Urothelium cell line (cell line): ENCODE measurements at places on chromosomes 2 and 18.

- DNase-seq: no peak
These were observed 148.1 kb downstream of the GALNT14 start for GRCh38 chr2:30990176-30990575.

DNA sequence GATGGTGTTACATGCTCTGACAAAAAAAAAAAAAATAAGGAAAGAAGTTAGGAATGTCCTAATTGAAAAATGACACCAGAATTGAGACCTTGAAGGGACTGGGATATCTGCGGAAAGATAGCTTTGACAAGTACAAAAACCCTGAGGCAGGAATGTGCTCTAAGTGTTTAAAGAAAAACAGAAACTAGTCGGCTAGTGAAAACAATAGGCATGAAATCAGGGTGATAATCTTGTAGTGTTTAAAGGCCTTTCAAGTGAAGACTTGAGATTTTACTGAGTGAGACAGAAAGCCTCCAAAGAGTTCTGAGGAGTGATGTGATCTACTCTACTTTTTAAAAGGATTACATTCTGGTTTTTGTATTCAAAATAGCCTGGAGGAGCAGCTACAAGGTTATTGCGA is 107.4 kb downstream of the COBLL1 start:
- no peak for DNase-seq

DNA sequence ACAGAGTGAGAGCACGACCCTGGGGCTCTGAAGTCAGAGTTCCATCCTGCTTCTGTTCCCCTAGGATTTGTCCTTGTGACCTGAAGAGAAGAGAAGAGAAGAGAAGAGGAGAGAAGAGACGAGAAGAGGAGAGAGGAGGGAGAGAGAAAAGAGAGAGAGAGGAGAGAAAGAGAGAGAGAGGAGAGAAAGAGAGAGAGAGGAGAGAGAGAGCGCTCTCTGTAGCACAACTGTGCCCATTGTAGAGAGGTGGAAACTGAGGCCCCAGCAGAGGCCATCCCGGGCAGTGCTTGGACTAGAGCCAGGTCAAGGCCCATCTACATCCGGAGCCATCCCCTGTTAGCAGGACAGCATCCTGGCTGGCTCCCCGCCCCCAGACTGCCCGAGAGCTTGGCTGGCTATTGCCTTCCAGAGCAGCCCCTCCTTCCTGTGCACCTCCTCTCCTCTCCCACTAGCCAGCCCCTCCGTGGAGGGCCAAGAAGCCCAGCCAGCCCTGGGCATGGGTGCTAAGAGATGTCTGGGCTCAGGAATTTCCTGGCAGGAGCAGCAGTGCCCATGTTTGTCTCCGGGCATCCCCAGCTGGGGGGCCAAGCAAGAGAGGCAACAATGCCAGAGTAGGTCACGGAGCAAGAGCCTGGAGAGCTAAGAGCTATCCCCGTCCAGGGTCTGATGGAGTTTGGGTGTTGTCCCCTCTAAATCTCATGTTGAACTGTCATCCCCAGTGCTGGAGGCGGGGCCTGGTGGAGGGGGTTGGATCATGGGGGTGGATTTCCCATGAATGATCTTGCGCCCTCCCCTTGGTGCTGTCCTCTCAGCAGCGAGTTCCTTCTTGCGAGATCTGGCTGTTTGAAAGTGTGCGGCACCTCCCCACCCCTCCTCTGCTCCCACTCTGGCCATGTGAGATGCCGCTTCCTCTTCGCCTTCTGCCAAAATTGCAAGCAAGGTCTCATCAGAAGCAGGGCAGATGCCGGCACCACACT is 18.2 kb upstream of the GPR55 start:
- DNase-seq: no peak

- DNase-seq: no peak
These were observed 1.2 kb downstream of the CABLES1 start for GRCh38 chr18:23136326-23137096.
